Astrocyte of the cerebellum (primary cell): ENCODE measurements at places on chromosomes 5 and 9.

- no peak for DNase-seq
These were observed 228.9 kb upstream of the MVB12B start for GRCh38 chr9:126097679-126098078.

GRCh38 chr9:124218987-124219461 is 38.7 kb upstream of the NEK6 start:
- DNase-seq: no peak

DNA sequence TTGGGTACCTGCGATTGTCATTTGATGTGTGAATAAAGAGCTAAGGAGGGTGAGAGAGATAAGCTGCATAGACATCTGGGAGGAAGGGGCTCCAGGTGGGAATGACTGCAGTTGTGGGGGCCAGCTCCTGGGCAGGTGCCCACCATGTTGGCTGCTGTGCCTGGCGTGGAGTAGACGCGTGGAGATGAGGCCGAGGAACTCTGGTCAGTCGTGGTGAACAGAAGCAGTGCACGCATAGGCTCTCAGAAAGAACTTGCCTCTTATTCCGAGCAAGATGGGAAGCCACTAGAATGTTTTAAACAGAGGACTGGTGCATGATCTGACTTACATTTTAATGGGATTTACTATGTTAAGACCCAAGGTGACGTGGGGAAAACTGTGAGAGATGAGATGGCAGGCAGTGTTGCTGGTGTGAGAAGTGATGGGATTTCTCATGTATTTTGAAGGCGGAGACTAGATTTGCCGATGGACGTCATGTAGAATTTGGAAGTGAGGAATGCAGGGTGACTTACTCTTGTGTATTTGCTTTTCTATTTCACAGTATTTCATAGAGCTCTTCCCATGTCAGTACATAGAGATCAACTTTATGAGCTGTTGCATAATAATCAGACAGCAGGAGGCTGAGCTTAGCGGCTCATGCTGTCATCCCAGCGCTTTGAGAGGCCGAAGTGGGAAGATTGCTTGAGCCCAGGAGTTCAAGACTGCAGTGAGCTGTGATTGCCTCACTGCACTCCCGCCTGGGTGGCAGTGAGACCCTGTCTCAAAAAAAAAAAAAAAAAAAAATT is 71.1 kb downstream of the EHMT1 start:
- no peak for DNase-seq

DNA sequence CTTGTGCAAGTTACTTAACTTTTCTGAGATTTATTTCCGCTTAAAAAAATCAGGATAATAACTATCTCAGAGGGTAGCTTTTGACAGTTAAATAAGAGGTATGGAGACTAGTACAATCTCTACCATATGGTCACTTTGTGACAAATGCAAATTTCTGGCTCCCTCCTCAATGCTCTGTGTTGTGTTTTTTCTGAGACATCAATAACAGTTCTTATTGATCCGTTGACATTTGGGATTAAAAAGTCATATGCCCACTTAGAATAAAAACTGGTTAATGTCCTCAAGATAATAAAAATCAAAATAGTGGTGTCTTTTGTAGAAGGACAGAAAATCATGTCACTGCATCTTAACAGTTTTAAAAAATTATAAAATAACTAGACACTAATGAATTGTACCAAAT is 24.7 kb upstream of the LNPEP start:
- no peak for DNase-seq
